ENCODE measurements at places on chromosomes 1 and 21. TPM values are rescaled to one million over a fixed set of nuclear protein-coding genes. Genes with fewer than 3 reads are reported as not detected.

GRCh38 chr1:207890136-207890738 is 20.7 kb downstream of the CD34 start:
- no peak overlapping the region for H3K4me3 ChIP-seq
- H3K27ac ChIP-seq: no peak overlapping the region
- no peaks in the 10 kb centered on the region for H3K36me3 ChIP-seq
- peaks cover 35% of the 10 kb centered on the region for H3K27me3 ChIP-seq
- H3K4me1 ChIP-seq: peaks cover 4% of the 10 kb centered on the region
- no peak for DNase-seq

- H3K4me1 ChIP-seq: peaks cover 33% of the 10 kb centered on the region
- peak within 1 kb of the TSS; percentile 73 for H3K4me3 ChIP-seq
- peak within 1 kb of the TSS; percentile 77 for H3K27ac ChIP-seq
- no peak for DNase-seq
These were observed at the start of gene HMGCS2 for GRCh38 chr1:119768778-119769177. HMGCS2 (minus strand) TSS chr1:119768905; CDS start chr1:119768844, 61 bp downstream.

GRCh38 chr1:224609333-224609732 is 6.8 kb upstream of the CNIH3 start:
- H3K27me3 ChIP-seq: peaks cover 25% of the 10 kb centered on the region
- H3K36me3 ChIP-seq: peaks cover 1% of the 10 kb centered on the region
- peaks cover 13% of the 10 kb centered on the region for H3K4me1 ChIP-seq
- no peak for DNase-seq

DNA sequence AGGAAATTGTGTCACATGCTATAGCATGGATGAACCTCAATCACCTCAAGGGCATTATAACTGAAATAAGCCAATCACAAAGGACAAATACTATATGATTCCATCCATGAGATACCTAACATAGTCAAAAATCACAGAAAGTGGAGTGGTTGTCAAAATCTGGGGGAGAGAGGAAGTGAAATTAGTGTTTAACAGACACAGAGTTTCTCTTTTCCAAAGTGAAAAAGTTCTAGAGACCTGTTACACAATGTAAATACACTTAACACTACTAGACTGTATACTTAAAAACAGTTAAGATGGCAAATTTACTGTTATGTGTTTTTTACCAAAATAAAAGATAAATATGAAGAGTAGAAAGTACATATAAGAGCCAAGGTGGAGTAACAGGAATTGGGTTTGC is 31.8 kb downstream of the ZNF644 start:
- H3K27me3 ChIP-seq: no peaks in the 10 kb centered on the region
- peaks cover 9% of the 10 kb centered on the region for H3K4me1 ChIP-seq
- H3K4me3 ChIP-seq: no peak overlapping the region
- no peak overlapping the region for H3K27ac ChIP-seq
- DNase-seq: no peak
- peaks cover 61% of the 10 kb centered on the region for H3K36me3 ChIP-seq

DNA sequence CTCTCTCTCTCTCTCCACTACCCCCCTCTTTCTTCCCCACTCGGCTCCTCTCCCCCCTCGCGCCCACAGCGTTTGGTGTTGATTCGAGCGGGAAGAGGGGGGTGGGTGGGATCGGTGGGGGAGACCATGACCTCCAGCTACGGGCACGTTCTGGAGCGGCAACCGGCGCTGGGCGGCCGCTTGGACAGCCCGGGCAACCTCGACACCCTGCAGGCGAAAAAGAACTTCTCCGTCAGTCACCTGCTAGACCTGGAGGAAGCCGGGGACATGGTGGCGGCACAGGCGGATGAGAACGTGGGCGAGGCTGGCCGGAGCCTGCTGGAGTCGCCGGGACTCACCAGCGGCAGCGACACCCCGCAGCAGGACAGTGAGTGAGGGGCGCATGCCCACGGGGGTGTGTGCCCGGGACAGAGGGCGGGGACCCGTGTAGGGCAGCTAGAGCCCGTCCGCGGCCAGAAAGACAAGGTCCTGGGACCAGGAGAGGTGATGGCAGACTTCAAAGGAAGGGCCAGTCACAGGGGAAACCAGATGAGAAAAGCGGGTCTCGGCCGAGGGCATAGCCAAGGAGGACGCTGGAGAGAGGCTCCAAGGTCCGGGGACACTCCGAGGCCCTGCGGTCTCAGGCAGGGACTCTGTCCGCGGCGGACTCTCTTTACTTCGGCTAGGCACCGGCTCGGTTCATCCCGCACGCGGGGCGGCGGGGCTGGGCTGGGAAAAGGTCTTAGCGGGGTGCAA is at the start of gene PRRX1:
PRRX1 (plus strand) TSS at position 39 of the 735 bp plus-strand sequence; CDS start at position 127, 88 bp downstream.
- no peaks in the 10 kb centered on the region for H3K36me3 ChIP-seq
- H3K4me1 ChIP-seq: peaks cover 21% of the 10 kb centered on the region
- H3K4me3 ChIP-seq: peak within 1 kb of the TSS; percentile 67
- no peak for DNase-seq

GRCh38 chr1:201169203-201169602 is 14.9 kb upstream of the TMEM9 start:
- H3K36me3 ChIP-seq: no peaks in the 10 kb centered on the region
- no peak for DNase-seq
- no peak overlapping the region for H3K4me3 ChIP-seq
- H3K4me1 ChIP-seq: peaks cover 61% of the 10 kb centered on the region

DNA sequence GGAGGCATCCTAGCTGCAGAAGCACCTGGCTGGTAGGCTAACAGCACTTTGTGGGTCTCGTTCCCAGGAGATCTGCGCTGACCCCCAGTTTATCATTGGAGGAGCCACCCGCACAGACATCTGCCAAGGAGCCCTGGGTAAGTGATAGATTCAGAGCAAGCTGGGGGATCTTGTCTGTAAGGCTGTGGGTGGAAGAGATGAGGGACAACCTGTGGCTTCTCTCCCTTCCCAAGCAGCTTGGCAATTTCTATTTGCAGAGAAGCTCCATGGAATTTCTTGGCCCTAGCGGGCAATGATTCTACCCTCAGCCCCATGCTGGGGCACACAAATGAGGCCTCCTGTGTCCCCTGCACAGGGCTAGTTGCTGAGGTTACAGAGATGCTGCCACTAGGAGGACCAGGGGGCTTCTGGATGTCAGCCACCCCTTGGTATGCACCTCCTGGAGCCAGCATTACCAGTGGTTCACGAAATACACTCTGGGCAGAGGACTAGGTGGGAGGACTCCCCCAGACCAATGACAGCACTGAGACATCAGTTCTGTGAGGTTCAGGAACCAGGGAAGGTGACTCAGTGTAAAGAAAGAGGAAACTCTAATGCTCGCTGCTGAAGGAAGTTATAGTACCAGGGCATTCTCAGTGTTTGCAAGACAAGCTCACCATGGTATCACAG is 5.5 kb downstream of the CAPN2 start:
- no peak for DNase-seq
- H3K27ac ChIP-seq: no peak overlapping the region
- peaks cover 2% of the 10 kb centered on the region for H3K36me3 ChIP-seq
- H3K27me3 ChIP-seq: peaks cover 73% of the 10 kb centered on the region
- no peak overlapping the region for H3K4me3 ChIP-seq

GRCh38 chr21:43266534-43266933 is 97.7 kb downstream of the CRYAA start:
- H3K36me3 ChIP-seq: no peaks in the 10 kb centered on the region
- H3K27ac ChIP-seq: no peak overlapping the region
- DNase-seq: no peak
- no peak overlapping the region for H3K4me3 ChIP-seq

DNA sequence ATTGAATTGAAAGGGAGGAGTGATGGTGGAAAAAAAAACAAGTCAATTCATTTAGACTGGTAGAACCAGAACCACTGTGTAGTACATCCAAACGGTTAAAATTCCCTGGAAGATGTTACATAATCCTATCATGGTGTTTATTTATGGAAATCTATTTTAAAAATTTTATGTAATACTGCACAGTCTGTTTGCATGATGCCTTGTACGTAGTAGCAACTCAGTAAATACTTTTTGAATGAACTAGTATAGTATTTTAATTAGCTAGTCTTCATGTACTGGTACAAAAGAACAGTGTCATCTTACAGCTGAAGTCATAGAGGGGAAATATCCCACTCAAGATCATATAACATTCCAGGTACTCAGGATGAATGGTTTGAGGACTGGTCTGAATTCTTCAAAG is 27.0 kb upstream of the IER5 start:
- H3K4me1 ChIP-seq: peaks cover 7% of the 10 kb centered on the region
- no peak for DNase-seq
- H3K36me3 ChIP-seq: no peaks in the 10 kb centered on the region
- H3K27me3 ChIP-seq: peaks cover 18% of the 10 kb centered on the region
- no peak overlapping the region for H3K27ac ChIP-seq
- H3K4me3 ChIP-seq: no peak overlapping the region

PEAR1 gene
- 0.20 TPM for total RNA-seq

NUP210L gene
- total RNA-seq: 0.05 TPM

RYR2 gene
- 0.19 TPM for total RNA-seq

LGR6 gene
- total RNA-seq: 0.47 TPM

KRTAP11-1 gene
- total RNA-seq: not detected

ARHGEF19 gene
- 151 TPM for total RNA-seq
